ENCODE measurements at places on chromosomes 6 and 20.
A peak's percentile ranks its signal among the peaks of the same experiment; 100 is the strongest.

GRCh38 chr6:26199057-26199772 lies 112.0 kb downstream of the HFE start:
- DNase-seq, result peak; percentile 90

DNA sequence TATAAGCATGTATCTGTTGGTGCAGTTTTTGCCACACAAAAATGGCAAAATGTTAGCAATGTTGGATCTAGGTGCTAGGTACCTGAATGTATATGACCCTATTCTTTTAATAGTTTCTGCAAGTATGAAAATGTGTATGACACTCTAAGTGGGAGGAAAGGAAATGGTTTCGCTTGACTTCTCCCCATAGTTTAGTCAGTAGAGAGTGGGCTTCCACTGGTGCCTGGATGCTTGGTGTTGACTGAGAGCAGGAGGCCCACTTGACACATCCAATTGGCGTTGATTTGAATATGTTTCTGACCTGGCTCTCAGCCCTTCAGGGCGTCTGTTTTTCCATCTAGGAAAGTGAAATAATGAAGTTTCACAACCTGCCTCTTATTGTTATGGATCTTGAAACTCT lies 41.8 kb upstream of the GABRR1 start:
- no peak for DNase-seq

GRCh38 chr6:63415286-63415685 lies 95.5 kb upstream of the LGSN start:
- no peak for DNase-seq

GRCh38 chr20:35953387-35954199 lies 709 bp downstream of the SCAND1 start:
- DNase-seq, result peak; percentile 54

- no peak for DNase-seq
These were observed 243.8 kb upstream of the PMEPA1 start for GRCh38 chr20:57953638-57954037.

GRCh38 chr20:57568088-57568896 lies 7.4 kb downstream of the PCK1 start:
- no peak for DNase-seq

GRCh38 chr6:160156842-160157241 lies 35.2 kb downstream of the SLC22A1 start:
- DNase-seq, result no peak

- no peak for DNase-seq
These were observed 1.2 kb downstream of the RPS21 start for GRCh38 chr20:62387933-62388635.

DNA sequence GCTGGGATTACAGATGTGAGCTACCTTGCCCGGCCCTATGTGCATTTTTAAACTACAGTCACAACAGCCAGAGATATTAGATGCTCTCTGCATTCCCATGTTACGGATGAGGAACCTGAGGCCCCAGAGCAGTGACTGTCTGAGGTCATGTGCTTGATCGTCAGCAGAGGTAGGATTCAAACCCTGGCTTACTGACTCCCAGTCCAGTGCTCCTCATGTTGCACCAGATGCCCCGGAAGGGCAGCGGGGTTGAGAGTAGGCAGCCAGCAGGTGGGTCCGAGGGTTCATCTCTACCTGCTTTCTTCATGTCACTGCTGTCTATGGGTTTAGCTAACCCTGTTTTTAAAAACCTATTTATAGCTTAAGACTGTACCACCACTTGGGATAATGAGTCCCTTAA lies 9.3 kb upstream of the ZNF335 start:
- DNase-seq, result no peak

DNA sequence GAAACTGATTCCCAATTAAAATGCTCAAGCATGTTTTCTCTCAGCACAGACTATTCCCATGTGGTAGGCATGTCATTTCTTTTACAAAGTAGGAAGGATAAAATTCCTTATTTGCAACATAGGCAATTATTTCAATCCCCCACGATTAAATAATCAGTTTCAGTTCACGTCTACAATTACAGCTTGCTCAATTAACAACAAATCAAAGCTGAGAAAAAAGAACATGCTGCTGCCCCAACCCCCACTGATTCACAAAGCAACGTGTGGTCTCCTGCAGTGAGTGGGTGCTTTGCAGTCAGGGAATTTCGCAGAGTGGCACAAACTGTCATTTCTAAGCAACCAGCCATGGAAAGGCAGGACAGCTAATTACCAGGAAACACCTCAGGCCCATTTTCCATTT lies 17.0 kb downstream of the RNASET2 start:
- no peak for DNase-seq

GRCh38 chr6:42898891-42899361 lies 16.9 kb upstream of the PTCRA start:
- peak; percentile 51 for DNase-seq

- no peak for DNase-seq
These were observed at the start of gene HLA-G for GRCh38 chr6:29827579-29828470. HLA-G (plus strand) TSS chr6:29827825; CDS start chr6:29827845, 20 bp downstream.

DNA sequence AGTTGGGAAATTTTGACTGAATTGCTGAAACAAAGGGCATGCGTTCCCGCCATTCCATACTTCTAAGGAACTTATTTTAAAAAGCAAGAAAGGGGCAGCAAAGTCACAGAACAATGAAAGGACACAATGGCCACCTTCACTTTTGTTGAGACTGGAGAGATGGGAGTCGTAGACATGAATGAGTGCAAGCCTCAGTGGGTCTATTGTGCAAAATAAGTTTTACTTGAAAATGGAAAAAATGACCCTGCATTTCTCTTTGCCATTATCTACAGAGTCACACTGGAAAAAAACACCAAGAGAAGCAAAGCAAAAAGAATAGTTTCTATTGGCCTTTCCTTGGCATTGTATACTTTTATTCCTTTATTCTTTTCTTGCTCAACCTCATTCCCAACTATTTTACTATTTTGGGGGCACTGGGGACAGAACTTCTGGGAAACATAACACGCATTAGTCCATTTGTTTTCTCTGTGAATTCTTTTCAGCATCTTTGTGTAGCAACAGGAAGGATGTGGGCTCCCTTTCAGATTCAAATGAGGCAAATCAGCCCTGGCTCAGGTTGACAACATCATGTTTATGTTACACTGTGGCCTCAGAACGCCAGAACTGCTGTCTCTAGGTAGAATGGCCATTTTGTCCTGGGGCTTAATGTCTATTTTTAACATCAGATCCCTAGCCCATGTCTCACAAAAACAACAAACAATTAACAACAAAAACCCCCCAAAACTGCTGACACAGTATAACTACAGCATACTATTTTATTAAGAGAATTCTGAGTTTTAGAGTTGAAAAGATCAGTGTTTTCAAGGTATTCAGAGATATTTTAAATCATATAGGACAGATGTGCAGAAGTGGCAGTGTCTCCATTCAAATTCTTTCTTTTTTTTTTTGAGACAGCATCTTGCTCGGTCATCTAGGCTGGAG lies 122.2 kb downstream of the FYN start:
- DNase-seq, result no peak

- DNase-seq, result no peak
These were observed 17.6 kb downstream of the PLAGL2 start for GRCh38 chr20:32189691-32190615.

DNA sequence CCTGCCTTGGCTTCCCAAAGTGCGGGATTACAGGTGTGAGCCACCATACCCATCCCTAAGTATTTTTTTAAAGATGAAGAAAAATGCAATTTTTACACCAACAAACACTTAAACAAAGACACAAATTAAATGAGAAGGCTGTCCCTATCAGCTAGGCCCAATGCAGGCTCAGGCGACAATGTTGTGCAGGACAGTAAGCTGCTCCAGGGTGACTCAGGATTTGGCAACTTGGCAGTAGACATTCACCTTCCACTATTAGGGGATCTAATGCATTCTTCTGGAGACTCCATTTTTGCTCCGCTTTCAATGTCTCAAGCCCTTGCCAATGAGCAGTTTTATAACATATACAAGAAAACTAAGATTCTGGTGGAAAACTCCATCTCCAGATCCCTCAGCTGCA lies 19.7 kb downstream of the NDRG3 start:
- DNase-seq, result no peak

- no peak for DNase-seq
These were observed 48.1 kb downstream of the PSMG4 start for GRCh38 chr6:3306848-3307247.

- no peak for DNase-seq
These were observed 51.5 kb upstream of the TMEM170B start for GRCh38 chr6:11486051-11486450.

DNA sequence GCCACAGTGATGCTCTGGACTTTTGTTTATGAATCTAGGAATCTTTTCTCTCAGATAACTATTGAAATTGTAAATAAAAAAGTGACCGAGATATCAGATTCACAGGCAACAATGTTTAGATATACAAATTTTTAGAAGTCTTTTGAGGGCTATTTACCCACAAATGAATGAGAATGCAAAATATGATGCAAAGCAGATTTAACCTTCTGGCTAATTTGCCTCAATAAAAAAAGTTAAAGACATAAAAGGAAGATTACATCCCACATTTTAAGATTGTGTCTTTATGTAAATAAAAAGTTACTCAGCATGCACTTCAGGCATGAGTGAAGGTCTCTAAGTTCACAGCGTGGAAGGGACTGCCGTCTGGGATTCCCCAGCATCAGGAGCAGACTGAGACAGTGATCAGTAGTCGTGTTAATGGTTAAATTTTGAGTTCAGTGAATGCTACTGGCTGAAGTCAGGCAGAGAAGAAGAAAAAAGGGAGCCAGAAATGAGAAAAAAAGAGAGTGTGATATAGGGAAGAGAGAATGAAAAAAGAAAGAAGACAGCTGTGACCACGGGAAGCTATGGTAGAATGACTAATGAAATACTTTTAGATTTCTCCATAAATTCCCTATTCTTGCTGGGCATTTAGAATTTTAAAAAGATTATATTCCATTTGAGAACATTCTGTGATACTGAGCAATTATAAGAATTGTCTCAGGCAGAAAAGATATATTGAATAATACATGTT lies 93.6 kb downstream of the MYB start:
- DNase-seq, result no peak

- no peak for DNase-seq
These were observed 74.9 kb downstream of the ZDHHC14 start for GRCh38 chr6:157455731-157456523.

GRCh38 chr20:17959257-17959627 lies 9.4 kb downstream of the SNX5 start:
- no peak for DNase-seq

DNA sequence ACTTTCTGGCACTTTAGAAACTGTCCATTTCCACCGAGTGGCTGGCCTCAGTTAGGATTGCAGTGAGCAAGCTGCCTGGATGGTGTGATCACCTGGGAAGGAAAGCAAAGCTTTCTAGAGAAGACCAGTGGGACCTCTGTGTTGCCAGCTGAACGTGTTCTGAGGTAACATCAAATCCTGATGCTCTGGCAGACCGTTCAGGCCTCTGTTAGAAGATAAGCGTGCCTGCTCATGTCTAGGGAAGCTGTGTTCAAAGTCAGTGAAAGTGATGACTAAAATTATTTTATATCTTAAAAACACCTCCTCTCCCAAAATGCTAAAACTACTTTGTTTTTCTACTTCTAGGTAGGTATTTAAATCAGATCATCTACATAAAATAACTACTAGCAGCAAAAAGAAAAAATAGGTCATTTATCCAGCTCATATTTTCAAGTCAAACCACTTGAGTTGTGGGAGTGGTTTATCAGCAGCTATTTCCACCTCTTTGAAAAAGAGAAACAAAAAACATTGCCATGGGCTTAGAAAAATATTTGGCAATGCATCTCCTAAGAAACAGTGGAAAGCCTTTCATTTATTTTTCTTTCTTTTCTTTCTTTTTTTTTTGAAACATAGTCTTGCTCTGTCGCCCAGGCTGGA lies 54.8 kb downstream of the CEP43 start:
- no peak for DNase-seq

DNA sequence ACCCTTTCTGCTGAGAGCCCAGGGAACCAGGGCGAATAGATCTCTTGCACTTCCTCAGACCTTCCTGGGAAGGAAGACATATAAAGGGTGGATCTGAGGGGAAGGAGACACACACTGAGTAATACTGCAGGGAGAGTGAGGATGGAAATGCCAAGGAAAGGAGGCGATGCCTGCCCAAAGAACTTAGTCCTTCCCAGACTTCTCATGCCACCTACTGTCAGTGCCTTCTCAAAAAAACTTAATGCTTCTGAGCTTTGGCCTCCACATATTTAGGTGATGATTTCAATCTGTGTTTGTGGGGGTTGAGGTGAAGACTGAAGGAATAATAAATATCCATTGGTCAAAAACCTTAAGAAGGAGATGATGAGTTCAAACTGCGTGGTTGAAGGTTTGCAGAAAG lies 9.7 kb downstream of the BTN3A1 start:
- DNase-seq, result no peak

DNA sequence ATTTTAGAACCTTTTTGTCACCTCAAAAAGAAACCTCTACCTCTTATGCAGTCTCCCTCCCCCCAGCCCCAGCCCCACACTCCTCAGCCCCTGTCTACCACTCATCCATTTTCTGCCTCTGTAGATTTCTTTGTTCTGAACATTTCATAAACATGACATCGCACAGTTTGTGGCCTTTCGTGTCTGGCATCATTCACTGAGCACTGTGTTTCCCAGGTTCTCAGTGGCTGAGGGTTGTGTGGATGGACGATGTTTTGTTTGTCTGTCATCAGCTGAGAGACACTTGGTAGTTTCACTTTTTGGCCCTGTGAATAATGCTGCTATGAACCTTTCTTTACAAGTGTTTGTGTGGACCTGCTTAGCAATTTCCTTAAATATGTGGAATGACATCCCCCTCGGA lies 64.5 kb downstream of the FAM120B start:
- no peak for DNase-seq

DNA sequence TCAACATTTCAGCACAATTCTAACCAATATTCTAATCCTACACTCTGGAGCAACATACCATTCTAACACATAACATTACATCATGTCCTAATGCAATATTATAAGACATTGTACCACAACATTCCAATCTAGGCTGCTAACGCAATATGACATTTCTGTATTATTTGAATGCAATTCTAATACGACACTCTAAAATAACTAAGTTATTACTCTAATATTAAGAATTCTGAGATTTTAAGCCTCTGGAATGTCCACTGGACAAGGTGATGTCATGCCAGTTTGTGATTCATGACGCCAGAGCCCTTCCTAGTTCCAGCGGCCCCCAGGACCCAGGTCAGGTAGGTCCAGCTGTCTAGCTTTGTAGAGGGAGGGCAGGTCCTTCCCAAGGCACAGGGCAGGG lies 69.7 kb upstream of the SIRPA start:
- no peak for DNase-seq
